T-cell (primary cell): ENCODE measurements at places on chromosomes 4 and X.

DNA sequence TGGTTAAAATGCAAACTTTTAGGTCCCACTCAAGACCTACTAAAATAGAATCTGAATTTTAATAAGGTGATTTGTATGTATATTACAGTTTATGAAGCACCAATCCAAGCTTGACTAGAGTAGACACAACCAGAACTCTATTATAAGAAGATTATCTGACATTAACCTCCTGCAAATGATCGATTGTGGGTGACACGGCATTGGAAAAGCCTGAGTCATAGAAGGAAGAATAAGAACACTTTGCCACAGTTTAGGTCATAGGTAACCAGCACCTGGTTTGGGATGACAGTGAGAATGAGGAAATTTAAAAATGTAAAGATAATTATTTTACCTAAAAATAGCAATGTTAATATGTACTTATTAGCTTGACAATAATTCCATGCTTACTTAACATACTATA, 15.2 kb downstream of the PDGFC start:
- DNase-seq, result no peak

GRCh38 chr4:113050371-113050755, 910 bp downstream of the ANK2 start:
- no peak for DNase-seq

GRCh38 chr4:183645326-183645725, 13.7 kb downstream of the RWDD4 start:
- no peak for DNase-seq

GRCh38 chr4:78610546-78611214, 59.1 kb downstream of the ANXA3 start:
- DNase-seq, result no peak

- DNase-seq, result no peak
Measured at GRCh38 chrX:97126020-97126419, 242.3 kb downstream of the RPA4 start.

- no peak for DNase-seq
Measured at GRCh38 chr4:174119051-174119450, 164.4 kb downstream of the FBXO8 start.

GRCh38 chr4:146916479-146917076, 29.1 kb downstream of the TTC29 start:
- no peak for DNase-seq

GRCh38 chr4:109383823-109384222, 49.8 kb upstream of the SEC24B start:
- DNase-seq, result no peak

DNA sequence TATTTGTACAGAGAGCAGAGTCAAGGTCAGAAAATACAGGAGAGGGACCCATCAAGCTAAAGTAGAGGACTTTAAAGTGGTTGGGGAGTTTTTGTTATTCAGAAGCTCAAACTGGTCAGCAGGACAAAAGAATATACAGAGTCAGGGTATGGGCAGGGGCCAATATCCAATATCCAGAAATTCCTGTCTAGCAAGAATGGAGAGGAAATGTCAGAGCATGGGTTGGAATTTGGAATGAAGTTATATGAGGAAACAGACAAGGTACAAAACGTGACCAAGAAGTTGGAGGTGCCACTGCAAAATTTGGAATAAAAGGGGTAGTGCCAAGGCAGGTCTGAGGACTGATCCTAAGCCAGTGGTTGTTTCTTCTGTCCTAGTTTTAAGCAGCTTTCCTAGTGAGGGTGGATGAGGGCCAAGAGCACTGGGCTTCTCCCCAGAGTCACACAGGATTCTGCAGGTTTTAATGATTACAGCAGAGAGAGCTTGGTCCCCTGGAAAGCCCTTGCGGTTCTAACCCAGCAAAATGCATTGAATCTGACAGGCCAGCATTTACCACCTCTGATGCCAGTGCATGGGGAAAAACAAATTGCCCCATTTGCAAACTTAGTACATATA, 304.7 kb upstream of the FTHL17 start:
- no peak for DNase-seq

DNA sequence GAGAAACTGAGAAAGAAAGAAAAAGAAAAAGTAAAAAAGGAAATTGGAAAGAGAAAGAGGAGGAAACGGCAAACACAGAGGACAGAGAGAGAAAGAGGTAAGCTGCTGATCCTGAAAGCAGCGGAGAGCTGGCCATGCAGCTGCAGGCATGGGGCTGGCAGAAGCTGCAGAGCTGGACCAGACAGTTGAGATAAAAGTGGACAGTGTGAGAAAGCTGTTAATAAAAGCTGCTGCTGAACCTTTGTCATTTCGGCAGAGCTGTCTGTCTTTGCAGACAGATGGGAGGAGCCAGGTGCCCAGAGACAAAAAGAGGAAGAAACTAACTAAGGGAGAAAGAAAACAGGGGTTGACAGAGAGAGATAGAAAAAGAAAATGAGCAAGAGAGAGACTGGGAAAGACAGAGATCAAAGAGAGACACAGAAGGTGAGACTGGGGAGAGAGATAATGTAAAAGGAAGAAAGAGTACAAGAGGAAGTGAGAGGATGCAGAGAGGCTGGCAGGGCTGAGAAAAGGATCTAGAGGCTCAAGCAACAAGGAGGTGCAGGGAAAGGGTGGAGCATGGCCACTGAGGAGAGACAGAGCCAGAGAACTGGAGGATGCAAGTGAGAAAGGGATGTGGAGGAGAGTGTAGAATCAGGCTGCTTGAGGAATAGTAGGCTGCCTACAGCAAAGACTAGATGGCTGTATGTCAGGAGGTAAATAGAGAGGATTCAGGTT, 376.8 kb upstream of the FGF16 start:
- DNase-seq, result no peak

GRCh38 chr4:168019019-168019651, 73.2 kb upstream of the ANXA10 start:
- no peak for DNase-seq

GRCh38 chr4:679104-679481, 4.8 kb downstream of the MYL5 start:
- DNase-seq, result no peak

DNA sequence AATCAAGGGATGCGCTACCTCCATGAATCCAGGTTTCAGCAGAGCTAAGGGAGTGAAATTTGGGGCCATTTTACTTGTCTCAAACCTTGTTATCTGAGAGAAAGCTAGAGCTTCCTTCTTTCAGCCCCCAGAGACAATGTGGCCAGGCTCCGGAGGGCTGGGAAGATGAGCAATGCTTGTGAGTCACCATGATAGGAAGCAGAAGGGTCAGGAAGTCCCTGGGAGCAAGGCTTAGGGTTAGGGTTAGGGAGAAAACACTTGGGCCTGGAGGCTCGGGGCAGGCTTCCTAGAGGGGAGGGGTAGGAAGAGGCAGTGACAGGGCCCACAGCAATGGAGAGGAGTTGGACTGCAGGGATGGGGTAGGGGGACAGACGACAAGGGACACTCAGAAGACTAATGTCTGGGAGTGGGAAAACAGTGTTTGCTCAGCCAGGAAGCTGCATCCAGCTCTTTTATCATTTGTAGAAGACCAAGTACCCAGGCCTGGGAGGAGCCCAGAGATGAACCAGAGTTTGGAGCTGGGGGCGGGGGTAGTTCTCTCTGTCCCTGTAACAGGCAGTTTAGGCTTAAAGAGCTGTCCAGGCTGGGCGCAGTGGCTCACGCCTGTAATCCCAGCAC, 16.4 kb upstream of the PORCN start:
- DNase-seq, result no peak

DNA sequence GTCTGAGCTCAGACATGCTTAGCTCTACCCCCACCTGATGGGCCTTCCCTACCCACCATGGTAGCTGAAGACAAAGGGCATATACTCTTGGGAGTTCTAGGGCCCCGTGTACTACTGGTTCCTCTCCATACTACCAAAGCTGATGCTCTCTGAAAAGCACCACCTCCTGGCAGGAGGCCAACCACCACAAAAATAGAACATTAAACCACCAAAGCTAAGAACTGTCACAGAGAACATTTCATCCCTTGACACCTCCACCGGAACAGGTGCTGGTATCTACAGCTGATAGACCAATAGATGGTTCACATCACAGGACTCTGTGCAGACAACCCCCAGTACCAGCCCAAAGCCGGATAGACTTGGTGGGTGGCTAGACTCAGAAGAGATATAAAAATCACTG, 13.4 kb downstream of the EDA2R start:
- DNase-seq, result no peak

DNA sequence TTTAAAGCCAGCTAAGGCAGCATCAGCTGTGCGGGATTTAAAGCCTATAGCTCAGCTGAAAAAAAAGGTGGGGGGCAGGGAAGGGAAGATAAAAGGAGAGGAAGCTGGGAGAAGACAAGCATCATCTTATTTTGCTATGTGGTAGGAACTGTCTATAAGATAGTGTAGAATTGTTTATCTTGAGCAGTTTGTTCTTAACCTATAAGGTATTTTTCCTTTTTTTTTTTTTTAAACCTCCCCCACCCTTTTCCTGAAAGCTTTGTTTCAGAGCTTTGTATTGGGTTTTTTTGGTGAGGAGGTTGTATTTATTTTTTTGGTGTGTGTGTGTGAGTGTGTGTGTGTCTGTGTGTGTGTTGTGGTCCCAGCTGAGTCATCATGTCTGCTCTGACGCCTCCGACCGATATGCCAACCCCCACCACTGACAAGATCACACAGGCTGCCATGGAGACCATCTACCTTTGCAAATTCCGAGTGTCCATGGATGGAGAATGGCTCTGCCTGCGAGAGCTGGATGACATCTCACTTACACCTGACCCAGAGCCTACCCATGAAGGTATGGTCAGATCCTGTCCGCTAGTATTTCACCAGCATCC, 531 bp downstream of the RUFY3 start:
- DNase-seq, result peak; percentile 24

- no peak for DNase-seq
Measured at GRCh38 chrX:101550751-101551379, 518 bp downstream of the ARMCX1 start.

DNA sequence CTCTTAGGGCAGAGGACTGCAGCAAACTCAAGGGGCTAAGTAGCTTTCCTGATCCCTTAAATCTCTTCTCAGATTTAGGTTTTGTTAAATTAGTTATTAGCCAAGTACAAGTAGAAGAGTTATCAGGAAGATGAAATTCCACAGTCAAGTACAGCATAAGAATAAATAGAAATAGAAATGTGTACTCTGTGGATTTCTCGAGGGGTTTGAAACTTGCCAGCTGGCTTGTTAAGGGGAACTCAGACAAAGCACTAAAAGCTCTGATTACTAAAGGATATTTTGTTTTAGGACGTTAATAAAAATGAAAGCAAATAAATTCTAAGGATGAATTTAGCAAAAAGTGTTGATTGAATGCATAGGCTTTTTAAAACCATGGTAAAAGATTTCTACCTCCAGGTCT, 654.6 kb downstream of the RAPGEF2 start:
- no peak for DNase-seq

- DNase-seq, result no peak
Measured at GRCh38 chr4:169243825-169244609, 26.7 kb downstream of the SH3RF1 start.

- no peak for DNase-seq
Measured at GRCh38 chr4:57426779-57427395, 316.7 kb upstream of the IGFBP7 start.

DNA sequence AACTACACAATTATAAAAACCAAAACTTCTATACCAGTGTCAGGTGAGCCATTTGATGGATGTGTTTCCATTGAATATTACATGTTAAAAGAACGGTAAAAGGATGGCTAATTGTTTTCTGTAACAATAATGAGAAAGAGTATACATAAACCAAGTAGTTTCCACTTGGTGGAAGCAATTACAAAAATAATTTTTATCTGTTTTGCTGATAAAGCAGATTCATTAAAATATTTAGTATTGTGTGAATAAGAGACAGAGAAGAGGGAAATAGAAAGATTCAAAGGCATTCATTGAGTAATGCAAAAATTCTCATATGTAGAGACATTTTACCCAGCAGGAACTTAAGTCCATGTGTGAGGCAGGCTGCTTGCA, 95.7 kb downstream of the ANK2 start:
- no peak for DNase-seq

DNA sequence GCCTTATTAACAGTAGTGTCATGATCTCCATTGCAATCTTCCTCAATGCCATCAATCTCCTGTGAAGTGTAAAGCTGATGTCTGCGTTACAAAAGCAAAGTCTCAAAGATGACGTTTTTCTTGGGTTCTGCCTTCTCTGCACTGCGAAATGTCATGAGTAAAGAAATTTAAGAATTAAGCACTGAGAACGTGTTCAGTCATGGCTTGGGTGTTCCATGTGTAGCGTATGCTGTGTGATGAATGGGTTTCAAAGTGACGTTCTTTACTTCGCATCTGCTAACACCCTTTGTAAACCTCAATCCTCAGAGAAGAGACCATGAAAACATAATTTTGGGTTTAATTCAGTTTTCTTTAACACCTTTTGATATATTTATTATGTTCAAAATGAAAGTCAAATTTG, 999 bp downstream of the NAP1L5 start:
- no peak for DNase-seq

DNA sequence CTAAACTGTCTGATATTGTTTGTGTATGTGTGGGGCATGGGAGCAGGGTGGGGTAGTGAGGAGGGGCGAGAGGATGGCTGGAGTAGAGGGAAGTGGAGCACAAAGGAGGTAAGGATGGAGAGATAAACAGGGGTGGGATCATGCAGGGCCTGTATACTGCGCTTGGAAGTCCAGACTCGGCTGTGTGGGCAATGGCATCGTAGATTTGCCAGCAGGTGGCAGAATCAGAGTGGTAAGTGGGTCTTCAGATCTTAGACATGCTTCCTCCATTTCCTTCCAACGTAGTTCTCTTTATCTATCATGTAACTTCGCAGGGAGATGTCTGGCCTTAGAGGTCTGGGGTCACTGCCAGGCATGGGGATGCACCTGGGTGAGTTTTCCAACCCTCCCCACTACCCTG, 155.5 kb downstream of the PDGFRA start:
- no peak for DNase-seq

GRCh38 chr4:122503214-122503613, 46.7 kb upstream of the IL2 start:
- no peak for DNase-seq
